ENCODE measurements at places on chromosomes 11 and 22.
A peak's percentile ranks its signal among the peaks of the same experiment; 100 is the strongest.

GRCh38 chr11:43924112-43924855 lies 18.2 kb upstream of the C11orf96 start:
- DNase-seq, result no peak

GRCh38 chr22:27306771-27307170 lies 494.8 kb downstream of the MN1 start:
- DNase-seq, result no peak

- no peak for DNase-seq
Observed at GRCh38 chr11:57310630-57311086, 14.1 kb downstream of the TNKS1BP1 start.

DNA sequence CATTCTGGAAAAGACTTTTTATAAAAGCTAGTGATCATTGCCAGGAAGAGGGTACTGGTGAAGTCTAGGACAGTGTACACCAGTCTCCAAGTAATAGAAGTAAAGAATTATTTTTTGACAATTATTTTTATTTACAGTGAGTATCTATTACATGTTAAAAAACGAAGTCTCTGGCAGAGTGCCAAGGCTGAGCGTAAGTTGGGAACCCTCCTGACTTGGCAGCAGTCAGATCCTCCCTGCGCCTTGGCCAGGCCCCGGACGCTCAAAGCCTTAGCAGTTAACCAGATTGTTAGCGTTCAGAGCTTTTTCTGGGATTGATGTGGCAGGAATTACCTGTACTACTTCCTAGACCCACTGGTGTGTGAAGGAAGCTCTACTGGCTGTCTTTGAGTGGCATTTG lies 38.1 kb upstream of the CTTN start:
- DNase-seq, result no peak

DNA sequence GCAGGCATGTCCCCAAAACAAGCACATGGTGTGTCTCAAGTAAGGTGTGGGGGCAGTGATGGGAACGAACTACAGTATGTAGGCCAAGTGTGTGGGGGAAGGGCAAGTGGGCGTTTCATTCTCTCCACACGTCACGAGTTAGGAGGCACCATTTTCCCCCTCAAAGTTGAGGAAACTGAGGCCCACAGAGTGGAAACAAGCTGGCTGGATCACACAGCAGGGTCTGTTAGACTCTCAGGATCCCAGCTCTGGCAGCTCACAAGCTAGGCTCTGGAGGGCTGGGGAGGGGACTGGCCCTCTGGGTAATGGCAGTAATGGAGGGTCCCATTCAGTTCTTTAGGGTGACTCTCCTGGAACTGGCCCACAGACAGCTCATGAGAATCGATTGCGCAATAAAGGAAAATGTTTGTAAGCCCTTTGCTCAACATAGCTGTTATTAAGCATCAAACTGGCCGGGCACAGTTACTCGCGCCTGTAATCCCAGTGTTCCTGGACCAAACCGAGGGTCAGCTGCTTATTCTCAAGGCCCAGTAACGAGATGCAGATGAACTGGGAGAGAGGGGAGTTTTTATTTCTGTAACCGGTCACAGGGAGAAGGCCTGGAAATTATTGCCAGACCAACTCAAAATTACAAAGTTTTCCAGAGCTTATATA lies 24.1 kb upstream of the TUB start:
- DNase-seq, result no peak

DNA sequence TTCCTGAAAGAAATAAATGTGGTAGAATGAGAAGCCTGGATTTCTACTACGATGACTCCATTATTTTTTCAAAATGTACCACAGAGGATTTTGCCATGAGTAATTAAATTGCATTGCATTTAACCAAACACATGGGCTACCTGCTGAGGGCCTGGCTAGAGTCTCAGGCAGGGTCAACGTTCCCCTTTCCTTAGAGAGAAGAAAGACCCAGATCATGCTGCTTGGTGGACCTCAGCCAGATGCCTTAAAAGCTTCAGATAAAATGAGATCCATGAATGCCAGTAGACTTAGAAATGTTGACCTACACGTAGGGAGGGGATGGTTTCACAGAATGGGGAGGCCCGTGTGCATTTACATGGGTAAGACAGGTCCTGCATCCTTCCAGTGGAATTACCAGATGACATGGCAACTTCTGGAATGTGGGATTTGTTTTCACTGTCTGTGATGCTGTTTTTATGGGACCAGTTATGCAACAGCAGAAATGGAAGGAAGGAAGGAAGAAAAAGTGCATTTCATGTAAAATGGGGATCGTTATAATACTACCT lies 1069.4 kb downstream of the NTM start:
- no peak for DNase-seq

- no peak for DNase-seq
Observed at GRCh38 chr11:94630221-94630620, 63.1 kb downstream of the PIWIL4 start.

- DNase-seq, result no peak
Observed at GRCh38 chr11:70477609-70478008, 79.3 kb downstream of the CTTN start.

- DNase-seq, result peak; percentile 28
Observed at GRCh38 chr11:43242401-43242800, 69.4 kb upstream of the API5 start.

DNA sequence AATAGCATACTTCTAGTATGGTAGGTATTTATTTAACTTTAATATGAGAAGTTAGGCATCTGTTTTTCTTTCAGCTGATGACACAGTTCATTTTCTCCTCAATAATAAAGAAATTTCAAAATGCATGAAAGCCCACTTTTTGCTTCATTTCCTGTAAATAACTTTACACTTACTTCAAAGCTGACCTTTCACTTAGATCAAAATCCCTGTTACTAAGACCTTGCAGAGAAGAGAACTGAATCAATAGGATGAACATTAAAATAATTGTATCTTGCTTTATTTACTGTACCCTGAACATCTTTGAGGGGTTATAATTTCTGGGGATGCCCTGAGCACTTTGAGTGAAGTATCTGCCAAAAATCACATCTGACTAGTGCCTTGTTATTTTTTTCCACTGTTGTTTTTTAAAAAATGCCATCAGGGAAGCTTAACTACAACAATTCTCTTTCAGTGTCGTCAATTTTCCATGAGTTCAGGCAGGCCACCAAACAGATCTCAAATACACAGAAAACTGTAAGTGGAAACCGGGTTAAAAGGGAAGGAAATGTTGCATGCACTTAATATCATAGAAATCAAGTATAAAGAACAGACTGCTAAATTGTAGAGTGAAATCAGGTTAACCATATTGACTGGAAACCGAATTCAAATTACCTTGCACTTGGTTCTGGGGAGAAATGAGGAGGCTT lies 206.2 kb downstream of the MAML2 start:
- DNase-seq, result no peak

DNA sequence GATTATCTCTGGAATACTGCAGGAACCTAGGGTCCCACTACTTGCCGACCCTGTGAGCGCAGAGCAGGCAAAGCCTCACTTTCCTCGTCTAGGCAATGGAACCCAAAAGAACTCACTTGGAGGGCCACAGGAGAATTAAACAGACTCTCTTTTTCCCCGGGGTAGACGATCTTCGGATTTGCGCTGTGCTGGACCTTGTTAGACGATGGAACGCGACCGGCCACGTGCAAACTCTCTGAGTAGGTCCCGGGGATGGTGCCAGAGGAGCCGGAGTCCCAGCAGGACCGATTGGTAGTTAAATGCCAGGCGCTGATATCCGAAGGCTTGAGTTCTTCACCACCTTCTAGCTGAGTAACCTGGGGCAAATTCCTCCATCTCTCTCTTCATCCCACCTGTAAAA lies 1.0 kb upstream of the SLC1A2 start:
- DNase-seq, result no peak

DNA sequence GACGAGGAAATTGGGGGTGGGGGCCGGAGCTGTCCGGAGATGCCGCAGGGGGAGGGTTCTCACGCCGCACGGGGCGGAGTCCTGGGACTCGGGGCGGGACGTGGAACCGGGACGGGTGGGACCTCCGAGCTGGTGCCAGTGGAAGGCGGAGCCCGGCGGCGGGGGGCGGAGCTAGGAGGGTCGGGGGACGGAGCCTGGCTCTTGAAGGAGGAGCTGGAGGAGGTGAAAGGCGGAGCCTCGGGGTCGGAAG lies 271 bp downstream of the FKBP2 start:
- peak; percentile 100 for DNase-seq

- DNase-seq, result no peak
Observed at GRCh38 chr11:19656140-19656541, 56.5 kb upstream of the NAV2 start.

DNA sequence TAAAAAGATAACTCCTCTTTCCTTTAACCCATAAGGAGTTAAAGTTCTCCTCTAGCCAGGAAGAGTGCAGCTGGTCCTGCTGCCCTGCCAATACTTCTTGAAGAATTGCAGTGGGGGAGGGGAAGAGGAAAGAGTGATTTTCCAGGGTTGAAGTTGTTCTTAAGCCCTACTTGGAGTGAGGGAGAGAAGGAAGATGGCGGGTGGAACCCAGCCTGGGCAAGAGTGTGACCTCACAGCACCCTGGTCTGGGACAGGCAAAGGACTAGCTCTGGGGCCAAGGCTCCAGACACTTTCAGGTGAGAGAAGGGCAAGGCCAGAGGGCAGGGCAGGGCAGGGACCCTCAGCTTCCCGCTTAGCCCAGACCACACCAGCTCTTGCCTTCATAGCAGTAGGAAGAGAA lies 6.6 kb downstream of the TNKS1BP1 start:
- DNase-seq, result peak; percentile 73

DNA sequence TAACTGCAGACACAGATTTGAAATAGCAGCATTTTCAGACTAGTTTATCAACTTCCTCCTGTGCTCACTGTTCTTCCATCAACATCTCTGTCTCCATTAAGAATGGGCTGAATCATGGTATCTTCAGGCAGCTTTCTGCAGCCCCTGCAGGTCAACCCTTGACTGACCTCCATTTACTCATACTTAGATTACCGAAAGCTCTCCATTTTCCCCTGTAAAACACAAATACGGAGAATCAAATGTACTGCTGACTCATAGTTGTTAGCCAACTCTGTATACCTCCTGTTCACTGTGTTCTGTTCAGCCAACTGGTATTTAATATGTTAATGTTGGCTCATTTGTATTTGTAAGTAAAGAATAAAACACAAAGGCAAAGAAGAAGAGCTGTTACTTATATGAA lies 364.0 kb downstream of the CASP12 start:
- no peak for DNase-seq

- DNase-seq, result peak; percentile 65
Observed at GRCh38 chr22:30574997-30575671, 669 bp upstream of the GAL3ST1 start.

DNA sequence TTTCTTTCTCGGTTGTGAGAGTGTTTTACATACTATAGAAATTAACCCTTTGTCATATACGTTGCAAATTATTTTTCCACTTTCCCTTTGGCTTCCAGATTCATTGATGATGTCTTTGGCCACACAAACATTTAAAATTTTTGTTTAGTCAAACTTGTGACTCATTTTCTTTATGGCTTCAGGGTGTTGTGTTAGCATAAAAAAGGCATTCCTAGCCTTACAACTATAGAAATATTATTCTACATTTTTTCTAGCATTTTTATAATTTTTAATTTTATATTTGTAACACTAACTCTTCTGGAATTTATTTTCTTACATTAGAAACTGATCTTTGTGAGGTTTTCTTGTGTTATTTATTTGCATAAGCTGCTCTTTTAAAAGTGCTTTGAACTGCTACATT lies 12.1 kb downstream of the GRIA4 start:
- no peak for DNase-seq

GRCh38 chr11:113730887-113731726 lies 25.0 kb upstream of the TMPRSS5 start:
- DNase-seq, result peak; percentile 49

- no peak for DNase-seq
Observed at GRCh38 chr11:94271885-94272372, 32.5 kb upstream of the IZUMO1R start.
